ENCODE measurements at places on chromosomes 11 and 22.

DNA sequence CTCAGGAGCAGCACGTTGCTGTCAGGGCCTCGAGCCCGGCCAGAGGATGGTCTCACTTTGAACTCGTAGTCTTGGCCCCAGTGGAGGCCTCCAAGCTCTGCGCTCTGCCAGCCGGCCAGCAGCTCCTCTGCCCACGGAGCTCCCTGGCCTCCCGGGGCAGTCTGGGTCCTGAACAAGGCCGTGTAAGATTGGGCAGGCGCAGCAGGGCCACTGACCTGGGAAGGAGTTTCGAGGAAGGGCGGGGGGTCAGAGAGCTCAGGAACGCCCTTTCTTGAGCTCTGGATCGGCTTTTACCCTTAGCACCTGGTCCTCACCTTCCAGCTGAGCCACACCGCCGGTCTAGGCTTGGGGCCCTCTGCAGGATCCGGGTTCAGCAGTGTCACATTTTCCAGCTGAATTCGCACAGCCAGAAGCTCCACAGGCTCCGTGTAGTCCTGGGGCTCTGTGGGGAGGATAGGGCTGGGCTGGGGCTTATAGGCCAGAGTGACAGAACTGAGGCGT lies 2.1 kb downstream of the ROBO4 start:
- DNase-seq: no peak

- no peak for DNase-seq
Measured at GRCh38 chr11:32610797-32611352, 27.2 kb downstream of the EIF3M start.

DNA sequence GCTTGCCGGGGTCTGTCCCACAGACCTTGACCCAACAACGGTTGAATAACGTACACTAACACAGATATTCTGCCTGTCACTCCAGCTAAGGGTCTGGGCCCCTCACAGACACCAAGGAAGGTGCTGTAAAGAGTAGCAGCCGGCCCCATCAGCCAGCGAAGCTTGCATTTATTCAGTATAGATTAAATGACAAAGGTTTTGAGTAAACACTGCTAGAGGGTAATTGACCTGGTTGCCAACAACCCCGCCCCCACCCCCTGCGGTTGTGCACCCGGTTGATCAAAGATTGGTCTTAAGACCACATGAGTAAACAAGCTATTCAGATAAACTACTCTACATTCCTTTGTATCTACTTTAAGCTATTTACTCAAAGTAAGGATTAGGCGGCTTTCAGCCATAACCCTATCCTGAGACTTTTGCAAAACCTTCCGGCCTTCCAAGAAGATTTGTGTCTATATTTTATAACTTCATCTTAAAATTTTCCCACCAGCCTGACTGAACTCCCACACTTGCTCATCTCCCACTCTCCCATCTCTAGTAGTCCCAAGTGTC lies 4.8 kb upstream of the CKAP5 start:
- no peak for DNase-seq

DNA sequence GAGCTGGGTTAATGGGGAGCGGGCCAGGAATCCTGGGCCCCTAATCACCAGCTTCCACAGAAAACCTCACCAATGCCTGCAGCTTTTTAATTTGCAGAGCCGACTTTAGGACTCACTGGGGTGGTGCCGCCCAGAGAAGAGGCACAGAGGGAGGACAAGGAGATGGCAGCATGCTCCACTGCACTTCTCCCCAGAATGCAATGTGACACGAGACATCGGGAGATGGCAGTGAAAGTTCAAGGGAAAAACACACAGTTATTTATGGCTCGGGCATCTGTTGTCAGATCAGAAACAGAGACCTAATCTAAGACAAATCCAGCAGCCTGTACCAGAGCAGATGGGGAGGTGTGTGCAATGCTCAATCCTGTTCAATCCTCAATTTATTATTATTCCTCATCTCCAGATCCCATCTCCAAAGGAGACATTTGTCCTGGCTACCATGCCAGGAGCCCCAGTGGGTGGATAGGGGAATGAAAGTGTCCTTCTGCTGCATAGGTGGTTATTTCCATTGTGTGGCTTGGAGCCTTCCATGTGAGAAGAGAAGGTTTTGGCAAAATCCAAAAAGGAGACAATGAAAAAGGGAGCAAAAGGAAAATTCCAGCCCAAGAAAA lies 250.0 kb downstream of the NXPE2 start:
- no peak for DNase-seq

DNA sequence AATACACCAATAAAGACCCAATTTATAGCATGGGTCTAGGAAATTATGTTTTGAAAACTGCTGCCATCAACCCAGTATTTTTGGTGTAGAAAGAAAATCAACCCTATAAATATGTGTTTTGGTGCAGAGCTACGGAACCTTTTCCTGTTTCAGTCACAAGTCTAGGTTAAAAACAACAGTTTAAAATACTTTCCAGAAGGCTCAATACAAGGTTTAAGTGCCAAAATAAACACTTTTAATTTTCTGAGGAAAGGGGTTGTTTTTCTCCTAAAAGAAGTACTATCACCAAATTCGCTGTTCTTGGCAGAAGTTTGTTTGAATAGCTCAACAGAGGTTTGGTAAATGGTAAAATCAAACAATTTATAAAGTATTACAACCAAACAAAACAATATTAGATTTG lies 201.3 kb downstream of the TMEM135 start:
- no peak for DNase-seq

GRCh38 chr11:75330291-75330690 lies 21.2 kb downstream of the ARRB1 start:
- DNase-seq: no peak

GRCh38 chr11:103396237-103396636 lies 287.0 kb downstream of the DYNC2H1 start:
- no peak for DNase-seq

- DNase-seq: no peak
Measured at GRCh38 chr11:86202013-86202336, 42.6 kb upstream of the EED start.

- peak; percentile 86 for DNase-seq
Measured at GRCh38 chr22:28882878-28883656, at the start of gene ZNRF3. Gene ZNRF3, plus strand, starts transcription at chr22:28883572. Its CDS starts 195 bp downstream, at chr22:28883767.

- no peak for DNase-seq
Measured at GRCh38 chr11:61769169-61769920, 16.9 kb downstream of the MYRF start.

GRCh38 chr11:78651136-78651775 lies 76.6 kb upstream of the NARS2 start:
- DNase-seq: no peak

- peak; percentile 70 for DNase-seq
Measured at GRCh38 chr11:1050581-1051355, 14.2 kb upstream of the MUC6 start.

DNA sequence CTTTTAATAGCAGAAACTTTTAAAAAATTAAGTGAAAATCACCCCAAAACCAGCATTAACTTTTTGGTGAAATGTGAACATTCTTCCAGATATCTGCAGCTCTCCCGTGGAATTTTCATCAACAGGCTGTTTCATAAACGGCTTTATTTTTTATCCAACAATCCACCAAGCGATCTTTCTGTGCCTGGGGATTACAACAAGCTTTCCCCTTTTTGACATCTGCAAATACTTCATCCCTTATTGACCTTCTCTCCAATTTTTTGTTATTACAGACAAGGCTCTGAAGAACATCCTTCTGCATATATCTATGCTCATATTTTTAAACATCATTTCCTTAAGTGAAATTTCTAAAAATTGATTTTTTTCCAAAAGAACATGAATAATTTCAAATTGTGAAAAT lies 5.8 kb upstream of the SERPINH1 start:
- DNase-seq: no peak
